ENCODE measurements at places on chromosomes 7 and 10.

- no peak for DNase-seq
These were observed 192.5 kb upstream of the SEMA3C start for GRCh38 chr7:81111358-81111757.

DNA sequence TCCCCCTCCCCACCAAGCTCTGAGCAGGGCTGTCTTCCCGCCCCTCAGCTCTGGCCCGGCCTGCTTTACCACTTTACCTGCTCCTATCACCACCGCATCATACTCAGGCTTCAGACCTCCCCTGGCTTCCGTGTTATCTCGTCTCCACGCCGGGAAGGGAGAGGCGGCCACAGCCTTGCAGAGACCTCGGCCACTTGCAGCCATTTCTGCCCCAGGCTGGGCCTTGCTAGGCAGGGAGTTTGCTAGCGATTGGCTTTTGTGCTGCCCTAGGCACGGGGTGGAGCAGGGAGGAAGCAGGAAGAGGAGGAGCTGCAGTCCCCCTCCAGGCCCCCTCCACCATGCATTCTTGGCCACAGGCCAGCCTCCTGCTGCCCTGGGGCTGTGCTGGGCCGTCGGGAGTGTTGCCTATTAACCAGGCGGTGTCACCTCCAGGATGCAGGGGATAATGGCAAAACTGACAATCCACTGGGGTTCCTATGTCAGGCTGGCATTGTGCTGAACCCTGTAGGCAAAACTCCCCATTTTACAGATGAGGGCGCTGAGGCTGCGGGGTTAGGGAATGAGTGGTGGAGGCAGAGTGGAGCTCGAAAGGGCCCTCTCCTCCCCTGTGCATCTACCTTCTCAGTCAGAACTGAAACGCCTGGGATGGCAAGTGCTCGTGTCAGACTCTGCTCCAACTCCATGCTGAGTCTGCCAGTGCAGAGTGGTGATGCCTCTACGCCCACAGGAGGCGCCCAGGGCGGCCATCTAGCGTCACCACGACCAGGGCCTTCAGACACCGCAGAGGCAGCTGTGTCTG is at the start of gene PYROXD2:
Gene PYROXD2 (minus strand): TSS at position 251 of the 799 bp plus-strand sequence. CDS start 47 bp downstream, at position 204.
- DNase-seq: peak; percentile 20

- DNase-seq: no peak
These were observed 209.2 kb upstream of the LRRN3 start for GRCh38 chr7:110881721-110882120.

DNA sequence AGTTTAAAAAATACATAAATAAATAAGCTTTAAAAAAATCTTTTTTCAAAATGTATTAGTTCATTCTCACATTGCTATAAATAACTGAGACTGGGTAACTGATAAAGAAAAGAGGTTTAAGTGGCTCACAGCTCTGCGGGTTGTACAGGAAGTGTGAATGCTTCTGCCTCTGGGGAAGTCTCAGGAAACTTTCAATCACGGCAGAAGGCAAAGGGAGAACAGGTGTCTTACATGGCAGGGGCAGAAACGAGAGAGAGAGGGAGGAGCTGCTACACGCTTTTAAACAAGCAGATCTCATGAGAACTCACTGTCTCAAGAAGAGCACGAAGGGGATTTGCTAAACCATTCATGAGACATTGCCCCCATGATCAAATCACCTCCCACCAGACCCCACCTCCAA is 114.6 kb downstream of the DNAJC1 start:
- DNase-seq: no peak

GRCh38 chr10:17425584-17426262 is 28.7 kb downstream of the ST8SIA6 start:
- DNase-seq: no peak

GRCh38 chr7:92228100-92228499 is 17.6 kb downstream of the KRIT1 start:
- DNase-seq: no peak

DNA sequence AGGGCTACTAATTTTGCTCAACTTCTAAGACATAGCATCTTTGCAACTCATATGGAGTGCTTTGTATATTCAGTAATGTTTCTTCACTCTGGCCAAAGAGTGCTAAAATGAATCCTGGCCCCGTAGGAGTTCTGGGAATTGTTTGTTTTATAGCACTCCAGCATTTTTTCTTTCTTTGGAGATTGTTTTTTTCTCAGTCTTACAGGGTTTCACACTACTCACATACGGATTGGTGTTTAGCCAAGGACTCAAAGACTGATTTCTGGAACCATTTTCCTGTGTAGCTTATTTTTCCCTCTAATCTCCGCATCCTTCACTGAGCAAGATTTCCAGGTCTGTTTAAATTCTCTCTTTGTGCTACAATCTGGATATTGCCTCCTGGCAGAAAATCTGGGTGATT is 6.4 kb downstream of the TAS2R41 start:
- no peak for DNase-seq

GRCh38 chr10:67925449-67926005 is 41.1 kb downstream of the SIRT1 start:
- no peak for DNase-seq

- no peak for DNase-seq
These were observed 512.4 kb downstream of the TNS3 start for GRCh38 chr7:47069385-47070076.

DNA sequence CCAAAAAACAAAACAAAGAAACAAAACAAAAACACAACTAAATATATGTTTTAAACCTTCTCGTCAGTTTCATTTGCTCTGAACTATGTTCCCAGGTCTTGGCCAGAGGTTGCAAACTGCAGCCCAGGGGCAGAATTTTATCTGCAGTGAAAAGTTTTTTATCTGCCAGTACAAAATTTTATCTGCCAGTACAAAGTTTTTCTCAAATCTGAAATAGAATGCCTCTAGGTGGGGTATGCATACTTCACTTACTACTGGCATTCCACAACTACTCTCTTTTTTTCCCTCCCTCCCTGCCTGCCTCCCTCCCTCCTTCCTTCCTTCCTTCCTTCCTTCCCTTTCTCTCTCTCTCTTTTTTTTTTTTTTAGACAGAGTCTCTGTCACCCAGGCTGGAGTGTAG is 9.4 kb upstream of the CLDN3 start:
- DNase-seq: no peak

GRCh38 chr7:100426516-100426915 is 2.0 kb downstream of the ZCWPW1 start:
- no peak for DNase-seq

DNA sequence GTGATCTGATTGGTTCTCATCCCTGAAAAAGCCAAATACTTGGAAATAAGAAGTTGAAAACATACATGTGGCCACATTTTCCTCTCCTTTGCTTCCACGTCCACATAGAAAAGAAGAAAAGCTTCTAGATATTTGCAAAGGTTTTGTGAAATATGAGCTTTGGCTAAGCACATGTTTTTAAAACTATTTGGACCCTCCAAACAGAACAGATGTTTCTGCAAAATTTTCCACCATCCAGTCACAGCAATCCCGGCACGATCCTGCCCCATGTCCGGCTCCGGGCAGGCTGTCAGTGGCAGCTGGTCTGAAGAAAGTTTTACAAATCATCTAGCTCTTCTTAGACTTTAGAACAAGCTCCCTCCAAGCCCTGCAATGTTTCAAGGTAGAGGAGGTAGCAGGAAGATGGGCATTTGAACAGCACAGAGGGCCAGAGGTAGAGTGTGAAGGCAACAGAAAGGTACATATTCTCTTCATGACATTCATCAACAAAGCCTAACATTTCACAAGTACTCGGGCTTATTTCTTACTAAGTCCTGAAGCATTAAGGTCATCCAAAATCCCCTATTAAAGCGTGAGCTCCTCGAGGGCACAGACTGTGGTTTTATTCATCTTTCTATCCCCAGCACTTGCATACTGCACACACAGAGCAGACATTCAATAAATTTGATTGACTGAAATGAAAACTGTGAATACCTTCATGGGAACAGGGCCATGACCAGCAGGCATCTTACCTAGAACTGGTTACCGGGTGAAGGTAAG is 110.1 kb downstream of the JAZF1 start:
- DNase-seq: no peak

DNA sequence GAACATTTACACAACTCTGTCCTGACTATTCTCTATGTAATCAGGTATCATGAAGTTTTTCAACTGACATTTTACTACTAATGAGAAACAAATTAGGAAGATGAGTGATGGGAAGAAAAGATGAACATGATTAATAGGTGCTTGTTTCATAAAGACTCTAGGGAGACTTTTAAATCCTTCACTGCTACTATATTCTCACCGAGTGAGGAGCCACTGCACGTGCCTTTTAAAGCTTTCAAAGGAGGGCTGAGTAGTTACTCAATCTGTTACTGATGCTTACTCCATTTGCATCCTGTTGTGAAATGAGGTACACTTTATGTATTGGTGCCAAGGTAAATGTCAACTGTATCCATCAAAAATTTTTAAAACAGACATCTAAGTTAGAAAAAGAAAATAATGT is 1.3 kb upstream of the COMMD3 start:
- DNase-seq: no peak

GRCh38 chr7:69687739-69688433 is 89.6 kb downstream of the AUTS2 start:
- no peak for DNase-seq

DNA sequence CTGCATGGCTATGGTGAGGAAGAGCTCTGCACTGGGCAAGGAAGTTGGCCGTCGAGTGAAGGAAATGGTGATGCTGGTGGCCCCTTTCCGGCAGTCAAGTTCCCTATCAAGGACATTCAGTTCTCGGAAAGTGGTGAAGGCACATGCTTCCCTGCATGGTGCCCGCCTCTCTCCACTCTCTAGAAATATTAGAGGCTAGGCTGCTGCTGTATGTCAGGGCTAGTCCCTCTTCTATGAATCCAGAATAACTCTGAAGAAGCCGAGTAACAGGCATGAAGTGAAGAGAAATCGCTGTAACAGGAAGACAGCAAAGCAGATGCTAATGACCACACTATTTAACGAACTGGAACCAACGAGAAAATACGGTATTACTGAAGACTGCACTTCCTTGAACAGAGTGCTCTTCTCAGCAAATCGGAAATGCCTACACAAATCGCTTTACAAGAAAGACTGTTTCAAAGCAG is 5.4 kb downstream of the IDI1 start:
- no peak for DNase-seq

DNA sequence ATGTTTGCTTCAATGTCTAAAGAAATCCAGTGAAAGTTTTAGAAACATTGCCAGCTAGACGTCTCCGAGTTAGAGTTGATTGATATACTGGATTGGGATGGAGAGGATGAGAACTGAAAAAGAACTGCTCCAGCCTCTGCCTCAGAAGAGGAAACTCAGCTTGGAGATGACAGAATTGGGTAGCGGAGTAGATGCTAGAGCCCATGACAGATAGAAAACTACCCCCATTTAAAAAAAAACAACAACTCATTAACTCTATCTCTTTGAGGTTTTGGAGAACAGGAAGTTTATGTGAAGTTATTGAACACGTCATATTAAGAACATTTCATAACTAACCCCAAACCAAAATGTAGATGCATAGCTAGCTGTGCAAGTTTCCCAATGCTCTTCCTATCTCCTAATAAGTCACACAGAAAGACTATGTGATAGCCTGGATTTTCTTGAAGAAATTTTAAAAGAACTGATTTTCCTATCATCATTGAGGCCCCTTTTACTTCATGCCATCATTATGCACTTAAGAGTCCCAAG is 28.3 kb upstream of the AFAP1L2 start:
- DNase-seq: no peak

DNA sequence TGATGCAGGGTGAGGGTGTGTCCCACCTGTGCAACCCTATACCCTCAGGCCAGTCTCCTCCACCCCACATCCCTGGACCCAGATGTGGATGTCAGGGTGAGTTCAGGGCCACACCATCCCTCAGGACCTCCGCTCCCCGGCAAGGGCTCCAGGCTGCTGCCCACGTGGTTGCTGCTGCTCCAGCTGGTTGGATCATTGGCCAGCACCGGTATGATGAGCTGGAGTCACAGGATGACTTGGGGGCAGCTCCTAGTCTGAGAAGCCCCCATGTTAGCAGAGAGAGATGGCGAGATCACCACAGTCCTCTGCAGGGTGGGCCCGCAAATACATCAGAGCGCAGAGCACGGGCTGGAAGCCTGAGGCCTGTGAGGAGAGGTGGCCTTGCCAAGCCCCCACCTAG is 103.3 kb upstream of the GDF10 start:
- no peak for DNase-seq

GRCh38 chr10:1212571-1213141 is 156.5 kb downstream of the WDR37 start:
- DNase-seq: no peak

- DNase-seq: no peak
These were observed 12.1 kb downstream of the ADAMTS14 start for GRCh38 chr10:70684374-70684773.

DNA sequence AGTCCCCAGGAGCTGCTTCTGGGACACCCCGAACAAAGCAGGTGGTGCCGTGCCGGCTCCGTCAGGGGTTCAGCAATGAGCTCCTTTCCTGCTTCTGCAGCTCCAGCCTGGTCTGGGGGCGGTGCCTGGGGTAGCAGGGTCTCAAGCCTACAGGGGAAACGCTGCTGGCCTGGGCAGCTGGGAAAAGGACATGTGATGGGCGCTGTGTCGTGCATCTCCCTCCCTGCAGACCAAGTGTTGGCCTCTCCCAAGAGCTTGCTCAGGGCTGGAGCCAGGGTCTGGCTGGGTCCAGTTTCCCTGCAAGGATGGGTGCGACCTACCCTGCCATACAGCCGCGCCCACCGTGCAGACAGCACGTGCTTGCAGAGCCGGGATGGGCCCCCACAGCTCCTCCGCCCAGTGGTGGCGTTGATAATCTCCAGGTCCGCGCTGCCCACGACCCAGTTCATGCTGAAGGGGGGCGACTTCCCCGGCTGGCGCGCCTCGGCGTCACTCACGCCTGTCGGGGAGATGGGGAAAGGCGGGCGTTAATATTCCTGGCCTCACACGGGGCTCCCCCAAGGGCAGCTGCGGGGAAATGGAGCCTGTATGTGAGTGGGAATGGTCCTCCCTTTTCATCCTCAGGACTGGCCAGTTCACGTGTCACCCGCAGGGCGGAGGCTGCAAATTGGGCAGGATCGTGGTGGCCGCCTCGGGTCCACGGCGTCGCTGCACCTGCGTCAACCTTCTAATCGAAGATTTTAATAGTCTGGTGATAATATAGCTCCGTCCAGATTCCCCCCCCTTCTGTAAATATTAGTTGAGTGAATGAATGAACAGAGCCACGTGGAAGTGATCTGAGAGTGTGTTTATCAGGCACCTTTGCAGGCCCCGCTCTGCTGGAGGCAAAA is 128.6 kb downstream of the WDR37 start:
- no peak for DNase-seq

DNA sequence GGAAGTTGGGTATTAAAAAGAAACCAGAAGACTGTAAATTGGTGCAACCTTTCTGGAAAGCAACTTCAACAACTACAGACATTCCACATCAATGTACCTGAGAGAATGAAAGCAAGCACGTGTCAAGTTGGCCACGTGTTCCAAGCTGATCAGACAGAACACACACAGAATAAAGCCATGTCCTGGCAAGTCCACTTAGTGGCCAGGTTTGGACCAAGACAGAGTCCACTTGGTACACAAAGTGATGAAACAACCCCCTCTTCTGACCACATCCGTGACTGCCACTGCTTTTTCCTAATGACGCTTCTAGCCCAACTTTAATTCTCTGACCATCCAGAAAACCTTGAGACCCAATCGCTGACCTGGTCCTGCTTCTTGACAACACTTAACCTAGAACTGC is 109.4 kb downstream of the ABLIM1 start:
- DNase-seq: no peak

GRCh38 chr10:88491314-88491713 is 91.8 kb downstream of the RNLS start:
- DNase-seq: no peak

GRCh38 chr10:80196950-80197315 is 8.4 kb downstream of the ANXA11 start:
- no peak for DNase-seq

- DNase-seq: no peak
These were observed 225.3 kb upstream of the ZMIZ1 start for GRCh38 chr10:78843495-78843894.

GRCh38 chr10:130630135-130630534 is 493.9 kb downstream of the GLRX3 start:
- no peak for DNase-seq
